ENCODE measurements at places on chromosomes 3 and 15.

DNA sequence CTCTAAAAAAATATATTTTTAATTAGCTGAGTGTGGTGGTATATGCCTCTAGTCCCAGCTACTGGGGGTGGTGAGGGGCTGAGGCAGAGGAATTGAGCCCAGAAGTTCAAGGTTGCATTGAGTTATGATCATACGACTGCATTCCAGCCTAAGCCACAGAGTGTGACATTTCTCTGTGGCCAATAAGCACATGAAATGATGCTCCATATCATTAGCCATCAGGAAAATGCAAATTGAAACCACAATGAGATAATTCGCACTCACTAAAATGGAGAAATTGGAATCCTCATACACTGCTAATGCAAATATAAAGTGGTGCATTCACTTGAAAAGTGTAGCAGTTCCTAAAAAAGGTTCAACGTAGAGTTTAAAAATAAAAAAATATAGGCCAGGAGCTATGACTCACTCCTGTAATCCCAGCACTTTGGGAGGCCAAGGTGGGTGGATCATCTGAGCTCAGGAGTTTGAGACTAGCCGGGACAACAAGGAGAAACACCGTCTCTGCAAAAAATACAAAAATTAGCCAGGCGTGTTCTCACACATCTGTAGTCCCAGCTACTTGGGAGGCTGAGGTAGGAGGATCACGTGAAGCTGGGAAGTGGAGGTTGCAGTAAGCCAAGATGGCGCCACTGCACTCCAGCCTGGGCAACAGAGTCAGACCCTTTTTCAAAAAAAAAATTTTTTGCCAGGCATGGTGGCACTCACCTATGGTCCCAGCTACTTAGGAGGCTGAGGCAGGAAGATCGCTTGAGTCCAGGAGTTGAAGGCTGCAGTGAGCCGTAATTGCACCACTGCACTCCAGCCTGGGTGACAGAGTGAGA is 35.2 kb downstream of the IFT122 start:
- DNase-seq: no peak

DNA sequence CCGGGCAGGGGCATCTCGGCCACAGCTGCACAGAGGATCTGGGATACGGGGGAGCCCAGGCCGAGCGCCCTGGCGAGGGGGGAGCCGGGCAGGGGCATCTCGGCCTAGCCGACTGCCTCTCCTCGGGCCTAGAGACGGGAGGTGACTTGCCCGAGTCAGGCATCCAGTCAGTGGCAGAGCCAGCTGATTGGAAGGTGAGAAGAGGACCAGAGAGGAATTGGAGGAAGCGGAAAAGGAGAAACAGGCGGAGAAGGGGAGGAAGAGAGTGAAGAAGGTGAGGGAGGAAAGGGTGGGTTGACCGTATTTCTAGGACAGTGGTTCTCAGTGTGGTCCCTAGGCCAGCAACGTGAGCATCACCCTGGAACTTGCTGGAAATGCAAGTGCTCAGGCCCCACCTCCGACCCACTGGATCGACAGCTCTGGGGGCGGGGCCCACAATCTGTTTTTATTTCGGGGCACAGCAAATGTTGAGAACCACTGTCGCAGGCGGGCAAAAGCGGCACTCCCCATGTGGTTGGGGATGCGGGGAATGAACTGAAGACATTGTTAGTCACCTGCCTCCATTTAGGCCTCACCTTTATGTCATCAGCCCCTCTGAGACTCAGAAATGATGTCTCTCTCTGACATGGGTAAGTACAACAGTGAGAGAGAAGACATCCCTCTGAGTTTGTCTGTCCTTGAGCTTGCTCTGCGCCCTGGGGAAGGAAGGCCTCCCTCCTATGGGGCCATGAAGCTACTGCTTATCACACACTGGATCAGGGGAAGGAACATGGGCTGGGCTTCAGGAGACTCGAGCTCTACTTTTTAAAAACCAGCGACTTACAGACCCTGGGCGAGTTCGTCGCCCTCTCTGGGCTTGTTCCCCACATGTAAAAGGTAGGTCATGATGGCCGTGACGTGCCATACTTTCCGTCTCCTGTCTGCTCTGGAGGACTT is 1.0 kb upstream of the MELTF start:
- no peak for DNase-seq

GRCh38 chr3:172716476-172716875 is 5.6 kb upstream of the NCEH1 start:
- no peak for DNase-seq

DNA sequence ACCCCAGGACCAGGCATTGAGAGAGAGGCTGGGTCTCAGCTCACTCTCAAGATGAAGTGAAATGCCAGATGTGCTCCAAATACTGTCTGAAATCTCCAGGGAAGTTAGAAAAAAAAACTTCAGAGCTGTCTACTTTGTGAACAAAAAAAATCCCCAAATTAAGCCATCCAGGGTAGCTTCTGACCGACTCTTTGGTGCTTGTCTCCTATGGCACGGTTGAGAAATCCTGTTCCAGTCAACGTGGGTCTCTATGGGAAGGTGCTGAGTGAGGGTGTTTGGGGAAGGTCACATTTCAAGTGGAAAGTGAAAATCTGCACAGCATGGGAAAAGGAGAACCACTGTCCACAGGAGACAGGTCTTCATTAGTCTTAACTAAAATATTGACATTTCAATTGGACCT is 322.5 kb upstream of the CFAP20DC start:
- DNase-seq: no peak

DNA sequence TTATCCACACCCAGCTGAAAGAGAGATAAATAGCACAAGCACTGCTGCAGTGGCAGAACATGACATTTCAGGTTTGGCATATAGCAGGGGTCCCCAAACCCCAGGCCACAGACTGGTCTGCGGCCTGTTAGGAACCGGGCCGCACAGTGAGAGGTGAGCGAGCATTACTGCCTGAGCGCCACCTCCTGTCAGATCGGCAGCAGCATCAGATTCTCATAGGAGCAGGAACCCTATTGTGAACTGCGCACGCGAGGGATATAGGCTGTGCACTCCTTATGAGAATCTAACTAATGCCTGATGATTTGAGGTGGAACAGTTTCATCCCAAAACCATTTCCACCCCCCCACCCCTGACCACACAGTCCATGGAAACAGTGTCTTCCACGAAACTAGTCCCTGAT is 54.6 kb downstream of the CCR4 start:
- no peak for DNase-seq

DNA sequence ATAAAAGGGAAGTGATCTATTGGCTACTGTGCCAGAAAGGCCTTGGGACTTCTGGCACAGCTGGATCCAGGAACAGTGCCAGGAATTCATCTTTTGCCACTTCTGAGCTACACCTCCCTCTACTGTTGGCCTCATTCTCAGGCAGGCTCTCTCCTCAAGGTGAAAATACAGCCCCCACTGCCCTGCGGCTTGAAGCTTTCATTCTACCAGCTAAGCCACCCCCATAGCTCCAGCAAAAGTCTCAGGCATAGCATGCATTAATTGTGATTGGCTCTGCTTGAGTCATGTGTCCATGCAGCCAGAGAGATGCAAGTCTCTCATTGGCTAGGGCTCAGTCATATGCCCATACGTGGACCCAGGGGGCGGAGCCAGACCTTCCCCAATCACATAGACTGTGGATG is 142.4 kb downstream of the TPRA1 start:
- DNase-seq: no peak

GRCh38 chr3:100384733-100385525 is 16.0 kb downstream of the TOMM70 start:
- DNase-seq: no peak

- DNase-seq: no peak
Observed at GRCh38 chr15:63080634-63081250, 38.2 kb downstream of the TPM1 start.

GRCh38 chr3:101850246-101851051 is 1.1 kb downstream of the NFKBIZ start:
- DNase-seq: no peak

DNA sequence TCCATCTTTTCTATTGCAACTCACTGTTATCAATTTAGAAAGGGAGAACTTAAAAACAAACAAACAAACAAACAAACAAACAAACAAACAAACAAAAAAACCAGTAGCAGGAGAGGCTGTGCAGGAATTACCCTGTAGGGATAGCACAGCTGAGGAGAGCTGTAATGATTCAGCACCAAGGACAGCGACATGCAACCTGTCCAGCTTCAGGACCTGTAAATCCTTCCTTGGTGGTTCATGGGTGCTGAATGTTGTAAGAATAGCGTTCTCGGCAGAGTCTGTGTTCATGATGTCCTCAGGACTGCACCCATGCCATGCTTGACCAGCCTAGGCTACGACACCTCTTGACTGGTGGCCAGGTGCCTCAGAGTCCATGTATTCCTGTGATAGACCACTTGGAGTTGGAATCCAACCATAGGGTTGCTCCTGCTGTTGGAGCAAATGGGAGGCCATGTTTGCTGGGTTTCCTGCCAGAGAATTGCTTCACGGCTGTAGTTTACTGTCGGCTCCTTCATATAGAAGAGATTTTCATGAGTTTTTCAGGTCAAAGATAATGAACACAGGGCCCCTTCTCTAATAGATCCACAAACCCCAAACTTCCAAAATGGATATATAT is 65.9 kb downstream of the CACNA2D3 start:
- DNase-seq: no peak

- no peak for DNase-seq
Observed at GRCh38 chr15:96693990-96694517, 363.6 kb downstream of the NR2F2 start.

GRCh38 chr3:101351829-101352228 is 31.5 kb upstream of the IMPG2 start:
- no peak for DNase-seq

GRCh38 chr15:83477172-83477807 is 30.1 kb downstream of the SH3GL3 start:
- DNase-seq: no peak

GRCh38 chr15:44580105-44580504 is 43.2 kb downstream of the EIF3J start:
- DNase-seq: no peak

- no peak for DNase-seq
Observed at GRCh38 chr3:150128126-150128525, 157.4 kb upstream of the PFN2 start.

DNA sequence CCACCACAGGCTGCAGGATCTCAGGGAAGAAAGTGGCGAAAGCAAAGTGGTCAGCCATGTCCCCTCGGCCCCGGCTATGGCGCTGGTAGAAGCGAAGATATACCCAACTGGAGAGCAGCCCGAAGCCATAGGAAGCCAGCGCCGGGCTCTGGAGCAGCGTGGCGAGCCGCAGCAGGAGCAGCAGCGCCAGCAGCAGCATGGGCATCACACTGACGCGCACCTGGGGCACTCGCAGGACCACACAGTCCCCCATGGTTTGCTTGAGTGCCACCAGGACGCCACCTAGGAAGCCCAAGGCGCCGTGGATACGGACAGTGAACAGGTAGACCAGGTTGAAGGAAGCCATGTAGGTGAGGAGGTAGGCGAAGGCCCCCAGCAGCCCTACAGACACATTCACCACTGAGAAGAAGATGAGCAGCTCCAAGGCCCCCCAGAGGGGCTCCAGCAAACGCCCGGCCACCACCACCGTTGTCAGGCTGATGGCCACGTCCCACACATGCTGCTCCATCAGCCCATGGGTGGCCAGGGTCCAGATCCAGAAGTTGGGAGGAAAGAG is 888 bp downstream of the TMEM115 start:
- DNase-seq: no peak

GRCh38 chr15:36595611-36596010 is 16.2 kb downstream of the CDIN1 start:
- no peak for DNase-seq

GRCh38 chr3:2850701-2851100 is 259.5 kb downstream of the IL5RA start:
- DNase-seq: no peak

Measured in cortex of kidney (tissue), 1 donor.